GM04503 (cell line): ENCODE measurements at places on chromosomes 13 and 19.

- DNase-seq = no peak
Measured at GRCh38 chr19:43678512-43679261, 8.7 kb upstream of the PLAUR start.

GRCh38 chr13:72246396-72246795, 379.4 kb upstream of the DACH1 start:
- DNase-seq = no peak

DNA sequence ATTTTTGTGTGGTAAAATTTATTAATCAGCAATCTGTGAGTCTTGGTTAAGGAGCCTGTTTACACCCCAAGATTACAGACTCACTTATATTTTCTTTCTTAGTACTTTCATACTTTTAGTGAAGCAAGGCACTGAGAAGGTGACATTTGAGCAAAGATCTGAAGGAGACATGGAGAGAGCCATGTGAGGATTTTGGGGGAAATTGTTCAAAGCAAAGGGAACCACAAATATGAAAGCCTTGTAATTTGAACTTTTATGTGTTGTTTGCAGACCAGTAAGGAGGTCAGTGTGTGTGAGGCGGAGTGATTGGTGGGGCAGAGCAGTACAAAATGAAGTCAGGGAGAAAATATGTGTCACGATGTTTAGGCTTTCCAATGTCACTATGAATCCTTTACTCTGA, 140.7 kb upstream of the KLF12 start:
- DNase-seq = no peak

DNA sequence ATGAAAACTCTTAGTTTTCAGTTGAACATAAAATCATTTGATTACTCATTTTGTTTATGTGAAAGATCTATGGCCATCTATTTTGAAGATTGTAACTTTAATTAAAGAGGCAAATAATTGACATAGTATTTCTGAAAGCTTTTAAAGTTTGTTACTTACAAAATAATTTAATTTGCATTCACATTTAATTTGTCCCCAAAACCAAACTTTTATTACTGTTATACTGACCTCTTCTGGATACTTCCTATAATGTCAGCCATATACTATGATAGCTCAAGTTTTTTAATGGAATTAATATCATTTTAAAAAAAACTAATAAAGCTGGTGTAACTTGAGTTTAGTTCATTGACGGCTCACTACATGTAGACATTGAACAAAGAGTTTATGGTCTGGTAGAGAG, 4.9 kb upstream of the SGCG start:
- DNase-seq = no peak

- no peak for DNase-seq
Measured at GRCh38 chr13:42660333-42660965, 86.5 kb downstream of the TNFSF11 start.

GRCh38 chr13:88752041-88752440, 1080.9 kb downstream of the SLITRK5 start:
- DNase-seq = no peak

DNA sequence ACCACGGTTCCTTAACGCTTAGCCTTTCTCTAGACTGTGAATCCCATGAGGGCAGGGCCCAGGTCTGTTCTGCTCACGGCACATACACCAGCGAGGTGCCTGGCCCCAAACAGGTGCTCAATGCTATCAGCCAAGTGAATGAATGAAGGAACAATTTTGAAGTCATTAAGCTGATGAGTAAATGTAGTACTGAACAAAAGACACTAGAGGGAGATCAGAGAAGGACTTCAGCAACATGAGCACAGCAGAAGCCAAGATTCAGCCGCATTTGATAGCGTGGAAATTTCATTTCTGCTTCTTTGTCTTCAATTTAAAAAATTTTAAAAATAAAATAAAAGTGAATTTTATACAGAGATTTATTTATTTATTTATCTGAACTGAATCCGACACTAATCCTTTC, 20.1 kb upstream of the MYO16 start:
- DNase-seq = no peak

- no peak for DNase-seq
Measured at GRCh38 chr13:92950771-92951170, 275.8 kb upstream of the GPC6 start.

GRCh38 chr13:25581351-25581750, 209.6 kb downstream of the ATP8A2 start:
- DNase-seq = no peak

- DNase-seq = no peak
Measured at GRCh38 chr13:71148396-71148795, 718.6 kb downstream of the DACH1 start.

GRCh38 chr19:57816652-57817051, 1.9 kb upstream of the ZNF552 start:
- DNase-seq = no peak

DNA sequence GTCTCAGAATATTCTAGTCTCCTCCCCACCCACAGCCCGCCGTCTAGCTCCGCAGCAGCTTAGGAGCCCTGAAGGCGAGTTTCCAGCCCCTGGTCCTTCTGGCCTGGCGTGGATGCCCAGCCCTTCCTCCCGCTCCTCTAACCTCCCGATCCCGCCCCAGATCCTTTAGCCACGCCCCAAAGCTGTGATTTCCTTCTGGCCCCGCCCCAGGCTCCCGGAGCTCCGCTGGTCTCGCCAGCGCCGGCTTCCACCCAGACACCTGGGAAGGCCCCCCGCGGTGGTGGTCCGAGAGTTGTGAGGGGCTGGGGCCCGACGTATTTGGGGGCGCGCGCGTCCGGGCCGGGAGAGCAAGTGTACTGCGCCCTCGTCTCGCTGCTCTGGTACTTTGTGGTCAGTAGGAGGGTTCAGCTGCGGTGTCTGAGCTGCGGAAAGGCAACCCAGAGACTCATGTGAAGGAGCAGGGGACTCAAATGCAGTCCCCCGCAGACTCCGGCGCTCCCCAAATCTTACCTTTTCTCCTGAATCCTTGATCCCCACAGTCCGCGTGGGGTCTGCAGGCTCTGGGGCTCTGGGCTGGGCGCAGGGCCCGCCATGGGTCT, at the start of gene CGB7:
CGB7 (minus strand) TSS at position 114 of the 599 bp plus-strand sequence. CDS start 2,374 bp downstream, outside the sequence.
- DNase-seq = no peak

GRCh38 chr19:29446361-29446760, 79.4 kb upstream of the VSTM2B start:
- DNase-seq = no peak

- peak; percentile 14 for DNase-seq
Measured at GRCh38 chr19:36605101-36605876, at the start of gene ZNF382. Gene ZNF382, plus strand, starts transcription at chr19:36605313. Its CDS starts 4,602 bp downstream, at chr19:36609915.

DNA sequence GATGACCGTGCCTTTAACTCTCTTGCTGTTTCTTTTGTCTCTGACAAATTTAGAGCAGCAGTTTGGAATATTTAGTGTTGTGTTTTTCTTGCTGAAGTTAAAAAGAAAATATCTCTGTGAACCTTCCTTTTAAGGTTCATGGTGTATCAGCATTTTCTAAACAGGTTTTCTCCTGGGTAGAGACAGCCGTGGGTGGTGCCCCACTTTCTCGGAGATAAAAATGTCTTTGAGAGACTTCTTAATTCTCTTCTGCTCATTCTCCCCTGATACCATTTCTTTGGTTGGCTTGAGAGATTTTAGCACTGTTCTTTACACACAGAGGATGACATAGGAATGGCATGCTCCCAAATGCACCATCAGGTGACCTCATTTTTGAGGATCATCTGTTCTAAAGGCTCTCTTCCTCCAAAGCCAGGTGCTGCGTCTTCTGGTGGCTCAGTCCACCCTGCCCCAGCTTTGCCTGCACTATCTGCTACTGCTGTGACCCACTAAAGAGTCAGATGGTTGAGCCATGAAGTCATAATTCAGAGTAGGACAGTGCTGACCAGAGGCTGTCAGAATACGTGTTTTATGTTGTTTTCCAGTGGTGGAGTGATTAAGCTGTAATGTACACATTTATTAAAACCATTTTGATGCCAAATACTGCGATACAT, 90.3 kb upstream of the SLC10A2 start:
- DNase-seq = no peak

GRCh38 chr19:43618921-43619261, 538 bp downstream of the ZNF428 start:
- no peak for DNase-seq

DNA sequence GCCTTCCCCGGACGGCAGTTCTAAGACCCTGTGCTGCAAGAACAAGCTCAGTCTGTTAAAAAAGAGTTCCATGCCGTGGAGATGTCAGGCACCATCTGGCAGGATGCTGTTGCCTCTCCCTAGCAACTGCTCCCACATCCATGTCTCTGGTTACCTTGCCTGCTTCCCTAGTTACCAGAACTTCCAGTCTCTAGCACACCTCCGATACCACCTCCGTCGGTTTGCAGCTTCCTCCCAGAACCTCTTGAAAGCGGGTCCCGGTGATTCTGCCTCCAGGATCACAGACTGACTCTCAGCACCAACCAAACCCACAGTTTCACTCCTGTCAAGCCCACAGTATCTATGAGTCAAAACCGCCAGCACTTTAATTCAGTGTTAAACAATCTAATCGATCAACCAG, 55.4 kb downstream of the KCTD12 start:
- DNase-seq = no peak

- DNase-seq = no peak
Measured at GRCh38 chr19:46356149-46357055, 9.5 kb downstream of the PPP5C start.

DNA sequence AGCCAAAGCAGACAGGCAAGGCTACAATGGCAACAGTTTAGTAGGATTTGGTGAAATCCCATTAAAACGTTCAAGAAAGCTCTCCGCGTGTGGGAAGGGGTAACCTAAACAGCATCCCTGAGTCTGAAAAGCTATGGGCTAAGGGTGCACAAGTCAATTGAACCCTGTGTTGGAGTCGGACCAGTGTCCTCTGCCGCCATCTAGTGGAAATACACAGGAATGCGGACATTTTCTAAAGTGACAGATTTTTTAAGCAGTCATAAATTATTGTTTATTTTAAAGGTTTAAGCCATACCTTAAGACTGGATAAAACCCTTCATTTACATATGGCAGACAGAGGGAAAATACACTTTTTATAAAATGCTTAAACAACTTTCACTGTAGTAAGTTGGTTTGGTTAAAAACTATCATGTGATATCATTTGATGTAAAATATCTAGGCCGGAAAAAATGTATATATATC, 26.5 kb upstream of the LSM14A start:
- DNase-seq = no peak

DNA sequence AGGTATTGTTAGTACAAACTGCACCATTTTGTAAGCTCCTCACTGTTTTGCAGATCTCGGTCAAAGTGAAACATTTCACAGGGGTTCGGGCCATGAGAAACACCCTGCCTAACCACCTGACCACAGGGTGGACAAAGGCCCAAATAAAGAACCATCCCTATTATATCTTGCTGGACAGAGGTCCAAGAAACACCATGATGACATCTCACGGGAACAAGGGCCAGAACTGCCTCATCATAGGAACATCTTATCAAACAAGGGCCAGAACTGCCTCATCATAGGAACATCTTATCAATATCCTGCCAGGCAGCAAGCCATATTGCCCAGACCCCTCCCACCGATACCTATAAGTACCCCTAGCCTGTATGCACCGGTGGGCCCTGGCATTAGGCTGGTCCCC, 99.7 kb downstream of the PCDH9 start:
- DNase-seq = no peak

DNA sequence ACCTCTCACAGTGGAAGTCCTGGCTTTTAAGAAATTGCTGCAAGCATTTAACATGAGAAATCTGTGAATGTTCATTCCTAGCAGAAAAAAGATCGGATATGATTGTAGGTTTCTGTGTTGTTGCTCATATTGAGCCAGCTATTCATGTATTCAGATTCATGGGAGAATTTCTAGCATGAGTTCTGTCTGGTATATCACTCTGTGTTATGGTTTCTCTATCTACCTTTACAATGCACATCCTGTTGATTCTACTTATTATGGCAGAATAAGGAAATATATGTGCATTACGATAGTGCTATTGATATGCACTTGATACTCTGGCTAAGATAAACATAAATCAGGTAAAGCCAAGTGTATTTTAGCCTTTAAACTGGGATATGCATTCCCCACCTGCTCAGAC, 138.2 kb downstream of the KCNRG start:
- no peak for DNase-seq
